ENCODE measurements at places on chromosomes 7 and 10.

DNA sequence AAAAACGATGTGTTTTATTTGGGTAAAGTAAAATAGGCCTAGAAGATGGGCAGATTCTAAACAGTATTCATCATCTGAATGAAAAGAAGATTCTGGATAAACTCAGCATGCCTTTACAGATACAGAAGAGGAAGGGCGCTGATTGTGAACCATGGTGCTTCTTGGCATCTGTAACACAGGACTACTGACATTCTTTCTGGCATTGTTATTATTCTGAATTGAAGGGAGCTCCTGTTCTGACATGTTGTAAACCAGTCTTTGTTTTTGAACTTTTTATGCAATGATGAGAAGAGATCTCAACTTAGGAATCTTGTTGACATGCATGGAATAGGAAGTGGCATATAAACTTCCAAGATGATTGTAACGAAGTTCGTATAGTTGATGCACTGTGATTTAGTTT lies 13.5 kb downstream of the RPA3 start:
- no peak for DNase-seq

DNA sequence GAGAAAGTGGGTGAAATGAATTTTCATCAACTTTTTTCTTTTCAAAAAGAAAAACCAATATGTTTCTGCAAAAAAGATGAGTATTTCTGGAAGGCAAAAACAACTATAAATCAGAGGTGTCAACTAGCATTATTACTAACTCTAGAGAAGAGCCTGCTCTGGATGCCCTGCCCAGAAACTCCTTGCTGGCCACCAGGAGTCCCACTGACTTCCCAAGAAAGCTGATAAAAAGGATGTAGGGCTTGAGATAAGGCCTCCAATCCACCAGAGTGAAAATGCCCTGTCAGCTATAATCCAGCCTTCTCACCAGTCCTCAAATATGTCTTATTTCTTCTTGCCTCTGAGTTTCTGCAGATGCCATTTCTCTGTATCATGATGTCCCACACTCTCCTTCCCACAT lies 16.7 kb upstream of the FZD1 start:
- no peak for DNase-seq

DNA sequence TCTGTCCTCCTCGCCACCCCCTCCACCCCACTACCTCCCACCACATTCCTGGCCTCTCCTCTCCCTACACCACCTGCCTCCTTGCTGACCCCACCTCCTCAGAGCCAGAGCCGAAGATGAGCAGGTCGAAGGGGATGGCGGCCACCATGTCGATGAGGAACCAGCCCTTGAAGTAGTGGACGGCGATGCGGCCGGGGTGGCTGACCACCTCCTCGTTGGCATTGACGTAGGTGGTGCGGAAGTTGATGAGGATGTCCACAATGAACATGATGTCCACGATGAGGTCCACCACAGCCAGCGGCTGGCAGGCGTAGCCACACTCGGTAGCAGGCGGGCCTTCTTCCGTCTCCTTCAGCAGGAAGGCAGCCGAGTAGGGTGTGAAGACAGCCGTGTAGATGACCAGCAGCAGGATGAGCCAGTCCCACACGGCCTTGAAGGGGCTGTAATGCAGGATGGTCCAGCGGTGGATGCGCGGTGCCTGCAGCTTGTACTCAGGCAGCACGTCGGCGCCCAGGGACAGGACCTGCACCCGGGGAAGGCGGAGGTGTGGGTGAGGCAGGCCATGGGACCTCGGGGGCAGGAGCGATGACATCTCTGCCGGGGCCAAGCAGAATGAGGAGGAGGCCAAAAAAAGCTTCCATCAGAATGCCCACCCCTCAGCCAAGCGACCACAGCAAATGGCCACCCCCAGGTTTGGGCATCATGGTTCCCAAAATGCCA lies 25.6 kb downstream of the KCNH2 start:
- no peak for DNase-seq

DNA sequence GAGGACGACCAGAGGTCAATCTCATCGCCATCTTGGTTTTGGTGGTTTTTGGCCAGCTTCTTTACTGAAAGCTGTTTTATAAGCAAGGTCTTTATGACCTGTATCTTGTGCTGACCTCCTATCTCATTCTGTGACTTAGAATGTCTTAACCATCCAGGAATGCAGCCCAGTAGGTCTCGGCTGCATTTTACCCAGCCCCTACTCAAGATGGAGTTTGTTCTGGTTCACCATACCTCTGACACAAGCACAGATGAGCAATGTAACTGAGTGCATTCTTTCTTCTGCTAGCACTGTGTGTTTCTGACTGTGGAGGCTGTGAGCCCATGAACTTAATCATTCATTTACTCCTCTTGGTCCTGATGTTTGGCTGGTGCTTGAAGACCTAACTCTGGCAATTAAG lies 794.5 kb upstream of the CELF2 start:
- DNase-seq: no peak

DNA sequence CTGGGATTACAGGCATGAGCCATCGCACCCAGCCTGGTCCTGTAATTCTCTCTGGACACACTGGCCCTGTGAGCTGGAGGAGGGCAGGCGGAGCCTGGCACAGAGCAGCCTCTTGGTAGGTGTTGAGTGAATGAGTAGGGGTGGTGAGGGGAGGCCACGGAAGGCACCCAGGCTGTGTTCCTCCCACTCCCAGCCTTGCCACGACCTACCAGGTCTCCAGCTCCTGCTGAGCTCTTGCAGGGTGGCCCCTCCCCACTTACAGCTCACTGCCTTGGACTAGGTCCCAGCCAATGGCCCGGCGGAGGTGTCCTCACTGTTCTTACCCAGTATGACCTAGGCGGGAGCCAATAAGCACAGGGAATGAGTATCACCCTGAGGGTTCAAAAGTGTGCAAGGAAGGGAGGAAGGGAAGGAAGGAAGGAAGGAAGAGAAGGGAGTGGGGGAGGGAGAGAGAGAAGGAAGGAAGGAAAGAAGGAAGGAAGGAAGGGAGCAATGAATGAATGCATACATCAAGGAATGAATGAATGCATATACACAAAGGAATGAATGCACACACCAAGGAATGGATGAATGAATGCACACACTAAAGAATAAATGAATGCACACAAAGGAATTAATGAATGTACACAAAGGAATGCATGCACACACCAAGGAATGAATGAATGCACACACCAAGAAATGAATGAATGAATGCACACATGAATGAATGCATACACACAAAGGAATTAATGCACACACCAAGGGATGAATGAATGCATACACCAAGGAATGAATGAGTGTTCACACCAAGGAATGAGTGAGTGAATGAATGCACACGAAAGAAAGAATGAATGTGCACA lies 45.5 kb downstream of the GTF2IRD1 start:
- DNase-seq: no peak

DNA sequence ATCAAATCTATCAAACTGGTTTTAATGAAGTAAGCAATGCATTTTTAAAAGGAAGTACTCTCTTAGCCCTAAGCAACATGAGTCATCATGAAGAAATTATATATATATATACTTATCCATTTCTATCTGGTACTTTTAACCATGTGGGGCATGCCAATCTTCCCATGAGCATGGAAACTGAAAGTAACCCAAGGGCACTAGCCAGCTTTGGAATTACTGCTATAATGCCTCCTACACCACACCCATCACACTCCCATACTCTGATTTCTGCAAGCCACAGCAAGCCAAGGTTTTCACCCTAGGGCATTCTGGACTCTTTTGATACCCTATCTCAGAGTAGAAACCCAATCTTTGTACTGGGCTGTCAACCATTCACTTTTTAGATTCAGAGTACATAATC lies 204.6 kb downstream of the IMMP2L start:
- peak; percentile 5 for DNase-seq

DNA sequence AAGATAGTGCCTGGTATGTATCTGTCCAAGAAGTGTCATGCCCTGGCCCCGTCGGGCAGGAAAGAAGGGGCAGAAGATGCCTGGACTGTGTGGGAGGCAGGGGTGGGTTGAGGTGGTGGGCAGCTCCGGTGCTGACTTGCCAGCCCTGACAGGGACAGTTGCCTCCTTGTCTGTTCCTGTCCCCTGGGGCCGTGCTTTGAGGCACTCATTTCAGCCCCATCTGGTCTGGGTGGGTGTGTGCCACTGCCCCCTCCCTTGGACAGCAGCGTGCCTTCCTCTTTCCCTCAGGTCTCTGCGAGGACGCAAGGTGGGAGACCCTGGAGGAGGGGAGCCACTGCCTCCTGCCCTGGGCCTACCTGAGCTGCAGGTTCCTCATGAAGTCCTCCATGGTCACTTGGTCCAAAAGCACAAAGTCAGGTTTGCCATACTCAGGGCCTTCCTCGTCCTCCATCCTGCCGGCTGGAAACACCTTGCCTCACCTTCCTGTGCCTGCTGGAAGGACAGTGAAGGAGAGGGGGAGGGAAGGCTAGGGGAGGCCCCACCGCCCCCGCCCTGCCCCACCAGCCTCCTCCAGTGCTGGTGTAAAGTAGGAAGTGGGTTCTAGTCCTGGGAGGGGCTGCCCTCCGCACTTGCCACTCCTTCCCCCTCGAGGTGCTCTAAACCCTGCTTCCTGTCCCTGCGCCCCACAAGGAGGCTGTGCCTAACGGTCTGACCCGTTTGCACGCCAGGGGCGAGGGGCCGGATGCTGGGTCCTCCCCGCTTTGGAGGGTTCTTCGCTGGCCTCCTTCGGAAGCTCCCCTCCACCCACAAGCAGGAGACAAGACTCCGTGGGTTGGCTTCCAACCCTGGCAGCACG lies at the start of gene MYO1G:
MYO1G (minus strand) TSS at position 505 of the 856 bp plus-strand sequence; CDS start at position 451, 54 bp downstream.
- DNase-seq: no peak

DNA sequence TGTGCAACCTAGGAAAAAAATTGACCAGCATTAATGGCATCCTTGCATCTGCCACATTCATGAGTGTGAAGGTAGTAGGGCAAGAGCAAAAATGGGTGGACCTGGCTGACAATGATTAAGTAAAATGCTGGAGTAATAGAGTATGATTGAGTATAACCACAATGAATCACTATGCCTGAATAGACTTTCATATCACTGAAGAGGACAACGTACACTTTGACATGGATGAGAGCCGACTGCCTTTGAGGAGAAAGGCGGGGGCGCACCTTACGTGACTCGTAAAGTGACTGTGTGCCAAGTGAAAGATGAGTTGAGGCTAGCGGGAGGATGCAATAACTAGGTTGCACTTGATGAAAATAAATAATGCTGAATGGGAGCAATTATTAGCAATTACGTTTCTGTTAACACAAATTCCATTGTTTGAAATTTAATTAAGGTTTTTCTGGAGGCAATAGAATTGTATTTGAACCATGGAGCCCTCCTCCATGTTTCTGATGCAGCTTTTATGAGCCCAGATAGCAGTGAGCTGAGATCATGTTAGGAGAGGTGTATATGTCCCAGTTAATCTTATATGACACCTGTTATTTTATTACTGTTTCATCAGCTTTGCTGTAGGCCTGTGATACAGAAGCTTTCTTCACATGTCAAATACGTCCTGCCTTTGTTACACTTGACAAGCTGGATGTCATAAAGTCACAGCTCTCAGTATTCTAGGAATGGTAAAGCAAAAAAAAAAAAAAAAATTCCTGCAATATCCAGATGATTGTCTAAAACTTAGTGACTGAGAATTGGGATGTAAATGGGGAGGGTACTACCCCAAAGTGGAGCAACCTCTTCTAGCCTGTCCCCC lies 596.5 kb downstream of the NXPH1 start:
- no peak for DNase-seq

DNA sequence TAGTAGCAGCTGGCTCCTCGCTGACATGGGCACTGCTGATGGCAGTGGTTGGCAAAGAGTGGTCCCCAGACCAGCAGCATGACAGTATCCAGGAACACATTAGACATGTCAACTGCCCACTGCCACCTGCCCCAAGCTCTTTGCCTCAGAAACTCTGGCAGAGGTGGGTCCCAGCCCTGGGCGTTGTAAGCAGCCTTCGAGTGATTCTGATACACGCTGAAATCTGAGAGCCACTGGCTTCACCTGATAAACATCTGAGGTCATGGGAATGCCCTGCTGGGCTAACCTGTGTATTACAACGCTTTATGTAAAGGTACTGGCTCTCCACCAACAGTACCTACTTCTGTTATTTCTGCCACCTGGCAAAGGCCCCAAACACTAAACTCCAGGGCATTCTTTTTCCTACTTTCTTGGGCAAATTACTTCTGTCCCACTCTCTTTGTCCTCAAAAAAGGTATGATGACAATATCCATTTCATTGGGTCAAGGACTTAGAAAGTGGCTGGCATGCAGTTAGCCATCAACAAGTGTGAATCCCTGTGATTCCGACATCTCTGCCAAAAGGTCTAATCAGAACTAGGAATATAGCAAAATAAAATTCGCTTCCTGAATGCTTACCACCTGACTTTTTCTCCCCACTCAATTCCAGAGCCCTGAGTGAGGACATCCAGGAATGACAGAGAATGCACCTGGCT lies 9.2 kb downstream of the SGMS1 start:
- DNase-seq: no peak

DNA sequence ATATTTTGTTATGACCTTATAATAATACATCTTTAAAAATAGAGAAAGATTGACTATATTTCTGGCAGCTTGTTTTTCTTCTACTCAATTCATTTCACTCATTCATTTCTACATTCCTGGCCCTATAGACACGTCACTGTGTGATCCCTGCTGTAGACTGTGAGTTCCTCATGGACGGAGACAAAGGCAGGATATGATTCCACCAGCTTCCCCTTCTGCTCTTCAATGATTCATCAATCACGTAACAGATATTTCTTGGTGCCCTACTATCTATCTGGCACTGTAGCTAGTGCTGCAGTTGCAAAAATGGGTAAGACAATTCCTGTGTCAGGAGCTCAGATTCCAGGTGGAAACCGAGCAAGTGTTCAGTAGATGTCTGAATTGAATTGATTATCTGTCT lies 415.0 kb downstream of the SFMBT2 start:
- no peak for DNase-seq

- no peak for DNase-seq
Measured at GRCh38 chr10:132924046-132924952, 18.1 kb downstream of the CFAP46 start.

GRCh38 chr7:36264123-36264801 lies 111.2 kb downstream of the EEPD1 start:
- peak; percentile 41 for DNase-seq
